ENCODE measurements at places on chromosomes 7 and 10. TPM values are rescaled to one million over a fixed set of nuclear protein-coding genes. Genes with fewer than 3 reads are reported as not detected.

GRCh38 chr7:158023681-158024350, 563.8 kb downstream of the PTPRN2 start:
- no peak for DNase-seq
- no peaks in the 10 kb centered on the region for H3K36me3 ChIP-seq
- no peaks in the 10 kb centered on the region for H3K27me3 ChIP-seq
- no peak overlapping the region for H3K27ac ChIP-seq

The IDI1 gene
- total RNA-seq = 47.1 TPM

The TMEM270 gene
- total RNA-seq = not detected

The TBC1D12 gene
- 0.07 TPM for total RNA-seq

The PDGFA gene
- total RNA-seq = 0.37 TPM
